ENCODE measurements at places on chromosomes 5 and 9. TPM values are rescaled to one million over a fixed set of nuclear protein-coding genes. Genes with fewer than 3 reads are reported as not detected.

The CD74 gene
- 4.9 TPM for polyA plus RNA-seq

- peak; percentile 15 for DNase-seq
These were observed 110.0 kb downstream of the PAX5 start for GRCh38 chr9:36924071-36924470.

GRCh38 chr5:86964889-86965288, 302.8 kb upstream of the RASA1 start:
- DNase-seq: no peak

The BAAT gene
- not detected for polyA plus RNA-seq

The PIP5K1B gene
- not detected for polyA plus RNA-seq

The PCDHA11 gene
- polyA plus RNA-seq: not detected

The ZNG1F gene
- 7.6 TPM for polyA plus RNA-seq

The TRMO gene
- 12.6 TPM for polyA plus RNA-seq

The CATSPER3 gene
- 0.22 TPM for polyA plus RNA-seq

The IFNA6 gene
- not detected for polyA plus RNA-seq

DNA sequence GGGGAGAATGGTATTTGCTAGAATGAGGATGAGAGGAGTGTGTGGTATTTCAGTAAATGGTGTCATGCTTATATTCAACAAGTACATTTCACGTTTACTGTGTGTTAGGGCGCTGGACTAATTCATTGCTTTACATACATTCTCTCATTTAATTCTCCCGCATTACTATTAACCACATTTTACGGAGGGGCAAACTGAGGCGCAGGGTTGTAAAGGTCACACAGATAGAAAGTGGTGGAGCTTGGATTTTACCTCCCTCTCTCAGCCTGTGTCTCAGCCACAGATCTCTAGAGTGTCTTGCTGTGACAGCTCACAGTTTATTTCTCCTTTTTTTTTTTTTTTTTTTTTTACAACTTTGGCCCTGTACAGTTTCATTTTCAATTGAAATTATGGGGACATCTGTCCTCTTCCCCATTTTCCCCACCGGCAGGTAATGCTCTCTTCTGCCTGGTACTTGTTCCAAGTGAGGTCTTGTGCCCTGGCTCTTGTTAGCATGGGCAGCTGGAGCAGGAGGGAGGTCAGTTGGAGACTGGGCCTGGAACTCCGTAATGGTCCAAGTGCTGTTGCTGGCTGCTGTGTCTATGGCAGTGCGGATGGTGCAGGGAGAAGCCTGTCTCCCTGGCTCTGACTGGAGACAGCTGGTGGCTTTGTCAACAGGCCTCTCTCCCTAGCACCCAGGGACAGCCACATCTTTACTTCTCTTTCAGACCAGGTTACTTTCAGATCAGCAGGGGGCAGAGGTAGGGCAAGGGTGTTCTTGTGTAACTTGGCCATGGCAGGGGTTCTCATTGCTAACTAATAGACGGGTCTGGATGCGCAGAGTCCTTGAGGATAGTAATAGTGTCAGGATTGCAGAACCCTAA, 20.5 kb upstream of the NDST1 start:
- no peak for DNase-seq

- DNase-seq: no peak
These were observed 149.8 kb downstream of the MACIR start for GRCh38 chr5:103408408-103408807.

DNA sequence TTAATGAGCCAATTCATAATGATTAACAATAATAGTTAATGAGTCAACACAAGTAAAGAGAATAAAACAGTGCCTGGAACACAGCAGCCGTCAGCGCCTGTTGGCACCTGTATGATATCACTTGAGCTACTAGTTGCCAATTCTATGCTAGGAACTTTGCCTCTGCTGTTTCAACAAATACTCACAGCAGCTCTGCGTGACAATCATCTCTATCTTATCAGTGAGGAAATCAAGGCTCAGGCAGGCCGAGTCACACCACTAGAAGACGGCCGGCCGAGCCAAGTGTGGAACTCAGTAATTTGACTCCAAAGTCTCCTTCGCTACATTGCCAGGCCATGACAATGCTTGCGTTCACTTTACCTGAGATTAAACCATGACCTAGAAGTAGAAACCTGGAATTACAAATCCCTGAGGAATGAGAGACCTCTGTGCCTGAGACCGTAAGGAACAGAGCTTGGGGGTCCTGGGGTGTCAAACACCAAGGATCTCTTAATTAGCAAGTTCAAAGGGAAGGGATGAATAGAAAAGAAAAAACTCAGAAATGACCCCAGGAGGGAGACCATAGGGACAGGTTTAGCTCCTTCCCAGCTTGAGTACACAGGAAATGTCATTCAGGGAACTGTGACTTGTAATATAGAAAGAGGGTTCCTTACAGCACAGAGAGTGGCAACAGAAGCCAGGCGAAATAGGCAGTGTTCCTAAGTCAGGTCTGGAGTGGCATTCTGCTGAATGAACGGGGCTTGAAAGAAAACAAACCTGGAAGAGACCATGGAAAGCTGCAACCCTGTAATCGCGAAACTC, 109.1 kb downstream of the SUSD1 start:
- peak; percentile 85 for DNase-seq

DNA sequence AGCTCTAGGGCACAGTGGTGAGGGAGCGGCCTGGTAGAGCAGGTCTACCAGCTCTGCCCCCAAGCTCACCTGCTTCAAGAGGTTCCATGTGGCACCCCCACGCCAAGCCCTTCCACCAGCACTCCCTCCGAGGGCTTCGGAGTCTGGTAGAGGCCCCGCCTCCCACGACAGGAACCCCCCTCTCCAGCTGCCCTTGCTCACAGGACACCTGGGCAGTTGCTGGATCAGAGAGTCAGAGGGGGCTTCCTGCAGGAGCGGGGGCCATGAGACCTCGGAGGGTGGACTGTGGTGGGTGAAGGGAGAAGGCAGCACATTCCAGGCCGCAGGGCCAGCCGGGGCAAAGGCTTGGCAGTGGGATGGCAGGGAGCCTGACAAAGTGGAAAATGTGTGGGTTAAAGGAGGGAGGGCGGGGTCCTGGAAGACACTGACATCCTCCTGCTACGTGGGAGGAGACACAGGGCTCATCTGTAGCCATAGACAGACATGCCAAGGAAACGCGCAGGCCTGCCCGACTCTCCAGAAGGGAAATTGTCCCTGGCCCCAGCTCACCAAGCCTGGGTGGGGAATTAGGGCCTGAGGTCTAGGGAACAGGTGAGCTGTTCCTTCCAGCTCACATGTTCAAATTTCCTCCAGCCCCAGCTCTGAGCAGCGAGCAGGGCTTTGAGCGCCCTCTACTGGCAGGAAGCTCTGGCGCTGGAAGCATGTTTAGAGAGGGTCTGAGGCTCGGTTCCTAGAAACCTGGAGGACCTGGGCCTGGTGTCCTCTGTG, 74.2 kb downstream of the NTNG2 start:
- peak; percentile 30 for DNase-seq

The C9orf43 gene
- polyA plus RNA-seq: 0.56 TPM

GRCh38 chr5:86890375-86890774, 272.6 kb downstream of the COX7C start:
- no peak for DNase-seq

- DNase-seq: no peak
These were observed 49.0 kb upstream of the TLE4 start for GRCh38 chr9:79522793-79523192.

DNA sequence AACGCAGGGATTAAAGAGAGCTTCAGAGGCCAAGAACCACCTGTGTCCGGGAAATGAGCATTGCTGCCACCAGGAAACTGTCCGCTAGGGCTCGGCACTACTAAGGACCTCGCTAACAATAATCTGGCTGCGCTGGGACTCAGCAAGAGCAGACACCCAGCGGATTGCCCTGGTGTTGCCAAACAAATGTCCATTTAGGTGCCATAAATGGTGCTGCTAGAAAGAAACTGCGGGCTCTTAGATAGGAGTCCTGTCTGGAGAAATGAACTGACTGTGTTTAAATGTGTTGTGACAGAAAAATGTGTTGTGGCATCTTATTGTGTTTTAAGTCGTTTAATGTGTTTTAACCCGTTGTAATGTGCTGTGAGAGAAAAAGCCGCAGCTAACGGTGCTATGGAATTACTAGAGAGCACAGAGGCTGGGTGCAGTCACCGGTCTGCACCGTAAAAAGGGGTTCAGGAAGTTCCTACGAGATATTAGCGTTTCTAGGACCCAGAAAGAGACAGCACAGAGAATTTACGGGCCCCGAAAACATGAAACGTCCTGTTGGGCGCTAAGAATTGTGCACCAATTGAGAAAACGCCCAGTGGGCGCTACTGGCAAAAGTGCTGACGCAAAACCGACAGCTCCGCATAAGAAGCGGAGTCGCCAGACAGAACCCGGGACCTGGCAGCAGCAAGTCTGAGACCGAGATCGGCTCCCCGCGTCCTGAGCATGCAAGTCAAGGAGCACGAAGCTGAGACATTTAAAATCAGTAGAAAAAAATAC, 90.6 kb downstream of the ANXA2R start:
- peak; percentile 44 for DNase-seq

GRCh38 chr5:103256178-103256577, 2.4 kb upstream of the MACIR start:
- no peak for DNase-seq

The BNC2 gene
- polyA plus RNA-seq: 46.8 TPM

- DNase-seq: no peak
These were observed 80.1 kb downstream of the TRIM32 start for GRCh38 chr9:116767219-116767618.

DNA sequence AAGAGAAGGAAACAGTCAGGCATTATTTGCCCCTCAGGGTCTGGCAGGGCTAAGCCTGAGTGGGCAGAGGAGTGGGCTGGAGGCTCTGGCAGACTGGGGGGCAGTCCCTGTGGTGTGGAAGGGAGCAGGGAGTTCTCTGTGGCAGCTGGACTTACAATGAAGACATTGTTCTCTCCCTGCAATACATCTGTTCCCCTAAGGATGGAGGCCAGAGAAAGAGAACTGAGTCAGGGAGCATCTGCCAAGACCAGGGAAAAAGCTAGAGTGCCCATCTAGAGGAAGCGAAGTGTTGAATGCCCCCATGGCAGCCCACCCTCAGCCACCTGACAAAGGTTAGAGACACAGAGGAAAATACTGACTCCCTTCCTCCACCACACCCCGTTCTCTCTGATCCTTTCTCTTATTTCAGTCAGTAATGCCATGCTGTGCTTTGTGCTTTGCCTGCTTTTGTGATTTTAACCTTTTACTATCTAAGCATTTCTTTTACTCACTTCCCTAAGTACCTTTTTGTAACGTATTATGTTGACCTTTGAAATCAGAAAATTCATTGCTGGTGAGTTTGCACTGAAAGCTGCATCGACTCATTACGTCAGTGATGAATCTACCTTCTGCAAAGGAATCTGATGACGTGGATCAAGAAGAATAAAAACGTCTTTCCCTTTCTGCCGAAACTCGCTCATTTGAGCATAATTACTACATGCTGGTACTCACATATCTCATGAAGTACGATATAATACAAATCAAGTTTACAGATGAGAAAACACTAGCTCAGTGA, 76.0 kb downstream of the ACTL7B start:
- DNase-seq: no peak

GRCh38 chr9:134025606-134026541, 593 bp downstream of the BRD3OS start:
- DNase-seq: no peak

The PCDHGA7 gene
- polyA plus RNA-seq: 2.7 TPM

Measured in AG04450 (cell line).